ENCODE measurements at places on chromosomes 12 and 14. TPM values are rescaled to one million over a fixed set of nuclear protein-coding genes. Genes with fewer than 3 reads are reported as not detected.

DNA sequence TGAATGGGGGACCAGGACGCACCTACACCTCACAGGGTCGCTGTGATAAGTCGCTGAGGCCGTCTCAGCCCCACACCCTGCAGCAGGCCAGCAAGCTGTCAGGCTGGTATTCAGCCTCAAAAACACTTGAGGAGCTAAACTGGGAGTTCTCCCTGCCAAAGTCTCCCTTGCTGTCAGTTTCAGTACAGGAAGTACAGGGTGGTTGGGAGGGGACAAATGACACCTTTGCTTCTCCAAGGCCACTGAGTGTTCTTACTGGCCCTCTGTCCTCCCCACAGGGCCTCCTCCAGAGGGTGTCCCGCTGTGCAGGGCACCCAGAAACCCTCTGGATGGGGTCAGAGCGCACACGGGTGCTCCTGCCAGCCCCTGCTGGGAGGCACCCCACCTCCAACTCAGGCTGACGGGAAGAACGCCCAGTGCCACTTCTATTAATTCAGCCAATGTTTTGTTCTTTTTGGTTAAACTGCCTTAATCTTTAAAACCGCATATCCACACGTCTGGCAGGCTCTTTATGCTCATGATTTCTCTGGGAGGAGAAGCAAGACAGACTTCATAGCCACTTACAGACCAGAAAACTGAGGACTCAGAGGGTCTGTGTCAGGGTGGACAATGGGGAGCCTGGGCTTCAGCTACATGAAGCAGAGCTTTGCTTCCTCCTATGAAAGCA, 75.9 kb downstream of the ITPK1 start:
- DNase-seq, result no peak

GRCh38 chr14:99240627-99241324, 31.2 kb downstream of the BCL11B start:
- DNase-seq, result no peak

DNA sequence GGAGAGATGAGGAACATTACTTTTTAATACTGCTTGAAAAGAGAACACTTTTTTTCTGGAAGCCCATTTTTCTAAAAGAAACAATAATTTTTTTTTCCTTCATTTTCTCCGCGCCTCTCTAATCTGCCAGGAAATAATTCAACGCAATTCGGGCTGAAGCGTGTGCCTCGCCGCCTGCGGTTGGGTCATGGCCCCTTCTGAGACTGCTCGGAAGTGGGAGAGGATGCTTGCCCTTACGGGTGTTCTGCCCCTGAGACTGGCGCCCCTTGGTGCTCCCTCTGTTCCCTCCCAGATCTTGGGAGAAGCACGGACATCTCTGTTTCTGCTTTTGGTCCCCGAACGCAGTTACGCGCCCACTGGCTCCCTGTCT, 332 bp upstream of the TBC1D30 start:
- DNase-seq, result no peak

P2RX2 gene
- total RNA-seq, result not detected

USP44 gene
- 7.1 TPM for total RNA-seq

All from CD8-positive, alpha-beta memory T cell (primary cell).